ENCODE measurements at places on chromosomes 16 and 17.

GRCh38 chr17:63423251-63423950 is 22.7 kb downstream of the CYB561 start:
- DNase-seq, result no peak

DNA sequence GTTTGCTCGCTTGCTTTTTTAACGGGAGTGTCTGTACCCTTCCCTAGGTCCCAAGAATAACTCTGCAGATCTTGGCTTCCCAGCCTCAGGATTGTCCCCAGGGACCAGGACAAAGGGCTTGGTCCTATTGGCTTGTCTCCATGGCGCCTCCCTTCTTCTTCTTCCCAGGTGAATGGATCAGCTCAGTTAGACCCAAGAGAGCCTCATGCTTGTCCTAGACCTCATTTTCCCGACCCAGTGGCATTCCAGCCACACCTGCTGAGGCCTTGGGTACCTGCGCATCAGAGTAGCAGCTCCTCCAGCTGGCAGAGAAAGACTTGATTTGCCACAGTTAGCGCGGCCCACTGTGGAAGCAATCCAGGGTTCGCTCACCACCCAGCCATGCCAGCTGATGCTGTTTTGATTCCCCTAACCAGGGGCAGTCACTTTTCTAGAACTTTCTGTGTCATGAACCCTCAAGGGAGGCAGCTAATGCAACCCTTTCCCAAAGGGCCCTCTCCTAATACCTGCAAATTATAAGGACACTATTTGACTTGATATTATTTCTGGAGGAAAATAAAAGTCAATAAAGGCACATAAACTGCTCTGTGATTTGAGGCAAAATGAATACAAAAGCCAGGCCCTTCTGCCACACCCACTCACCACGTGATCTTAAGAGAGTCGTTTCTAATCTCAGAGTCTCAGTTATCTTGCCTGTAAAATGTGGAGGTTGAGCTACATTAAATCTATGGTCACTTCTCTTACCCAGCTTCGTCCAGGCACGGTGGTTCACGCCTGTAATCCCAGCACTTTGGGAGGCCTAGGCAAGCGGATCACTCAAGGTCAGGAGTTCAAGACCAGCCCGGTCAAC is 13.9 kb downstream of the GPR142 start:
- no peak for DNase-seq

DNA sequence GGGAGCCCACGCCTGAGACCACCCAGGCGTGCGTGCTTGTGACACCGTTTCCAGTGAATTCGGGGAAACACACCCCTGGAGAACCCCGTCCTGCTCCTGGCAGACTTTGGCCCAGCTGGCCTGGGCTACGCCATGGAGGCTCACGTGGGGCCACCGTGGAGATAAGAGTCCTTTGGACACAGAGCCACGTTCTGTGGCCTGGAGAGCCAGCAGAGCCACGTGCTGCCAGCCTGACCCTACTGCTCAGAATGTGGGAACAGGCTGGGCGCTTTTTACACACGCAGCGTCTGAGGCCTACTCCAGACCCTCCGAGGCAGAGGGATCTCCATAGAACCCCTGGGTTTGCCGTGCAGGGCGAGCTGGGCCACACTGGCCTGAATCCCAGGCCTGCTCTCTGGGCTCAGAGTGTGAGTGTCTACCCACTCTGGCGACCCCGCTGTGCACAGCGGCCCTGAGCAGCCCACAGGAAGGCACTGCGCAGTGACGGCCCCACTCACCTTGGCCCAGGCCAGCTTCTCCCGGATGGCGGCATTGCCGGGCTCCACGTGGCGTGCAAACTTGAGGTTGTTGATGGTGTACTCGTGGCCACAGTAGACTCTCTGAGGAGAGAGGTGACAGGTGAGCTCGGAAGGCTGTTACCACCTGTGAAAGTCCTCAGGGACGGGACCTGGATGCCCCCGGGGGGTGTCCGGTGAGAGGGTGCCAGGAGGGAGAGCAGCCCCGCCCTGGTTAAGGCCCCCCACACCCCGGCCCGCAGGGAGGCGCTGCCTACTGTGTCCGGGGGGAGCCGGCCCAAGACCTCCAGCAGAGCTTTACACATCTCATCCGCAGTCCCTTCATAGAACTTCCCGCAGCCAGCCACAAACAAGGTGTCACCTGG is 10.0 kb downstream of the HAGH start:
- no peak for DNase-seq

DNA sequence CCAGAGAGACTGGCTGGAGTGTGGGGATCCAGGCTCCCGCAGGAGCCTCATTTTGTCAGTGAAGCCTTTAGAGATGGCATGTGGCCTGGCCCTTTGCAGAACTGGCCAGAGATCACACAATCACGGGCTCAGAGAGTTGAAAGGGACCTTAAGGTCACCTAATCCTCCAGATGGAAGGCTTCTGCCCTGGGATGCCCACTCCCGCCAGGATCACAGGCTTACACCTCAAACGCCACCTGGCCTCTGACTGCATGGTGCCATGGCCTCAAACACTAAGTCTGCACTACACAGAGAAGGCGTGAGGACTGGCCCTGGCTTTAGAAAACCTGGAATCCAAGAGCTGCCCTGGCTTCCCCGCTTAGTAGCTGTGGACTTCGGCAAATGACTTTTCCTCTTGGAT is 306.8 kb upstream of the CCL2 start:
- DNase-seq, result no peak

DNA sequence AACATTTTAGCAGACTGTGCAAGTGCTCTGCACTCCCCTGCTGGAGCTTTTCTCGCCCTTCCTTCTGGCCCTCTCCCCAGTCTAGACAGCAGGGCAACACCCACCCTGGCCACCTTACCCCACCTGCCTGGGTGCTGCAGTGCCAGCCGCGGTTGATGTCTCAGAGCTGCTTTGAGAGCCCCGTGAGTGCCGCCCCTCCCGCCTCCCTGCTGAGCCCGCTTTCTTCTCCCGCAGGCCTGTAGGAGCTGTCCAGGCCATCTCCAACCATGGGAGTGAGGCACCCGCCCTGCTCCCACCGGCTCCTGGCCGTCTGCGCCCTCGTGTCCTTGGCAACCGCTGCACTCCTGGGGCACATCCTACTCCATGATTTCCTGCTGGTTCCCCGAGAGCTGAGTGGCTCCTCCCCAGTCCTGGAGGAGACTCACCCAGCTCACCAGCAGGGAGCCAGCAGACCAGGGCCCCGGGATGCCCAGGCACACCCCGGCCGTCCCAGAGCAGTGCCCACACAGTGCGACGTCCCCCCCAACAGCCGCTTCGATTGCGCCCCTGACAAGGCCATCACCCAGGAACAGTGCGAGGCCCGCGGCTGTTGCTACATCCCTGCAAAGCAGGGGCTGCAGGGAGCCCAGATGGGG is 3.1 kb downstream of the GAA start:
- DNase-seq, result no peak

GRCh38 chr17:10166176-10166935 is 32.0 kb downstream of the GAS7 start:
- no peak for DNase-seq

DNA sequence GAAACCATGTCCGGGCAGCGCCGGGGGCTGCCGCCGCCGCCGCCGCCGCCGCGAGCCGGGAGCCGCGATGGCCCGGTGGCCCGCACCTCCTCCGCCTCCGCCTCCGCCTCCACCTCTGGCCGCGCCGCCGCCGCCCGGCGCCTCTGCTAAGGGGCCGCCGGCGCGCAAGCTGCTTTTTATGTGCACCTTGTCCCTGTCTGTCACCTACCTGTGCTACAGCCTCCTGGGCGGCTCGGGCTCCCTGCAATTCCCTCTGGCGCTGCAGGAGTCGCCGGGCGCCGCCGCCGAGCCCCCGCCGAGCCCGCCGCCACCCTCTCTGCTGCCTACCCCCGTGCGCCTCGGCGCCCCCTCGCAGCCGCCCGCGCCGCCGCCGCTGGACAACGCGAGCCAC is 587 bp downstream of the HS3ST4 start:
- DNase-seq, result no peak

GRCh38 chr17:14871921-14872320 is 393.2 kb downstream of the PMP22 start:
- DNase-seq, result no peak

DNA sequence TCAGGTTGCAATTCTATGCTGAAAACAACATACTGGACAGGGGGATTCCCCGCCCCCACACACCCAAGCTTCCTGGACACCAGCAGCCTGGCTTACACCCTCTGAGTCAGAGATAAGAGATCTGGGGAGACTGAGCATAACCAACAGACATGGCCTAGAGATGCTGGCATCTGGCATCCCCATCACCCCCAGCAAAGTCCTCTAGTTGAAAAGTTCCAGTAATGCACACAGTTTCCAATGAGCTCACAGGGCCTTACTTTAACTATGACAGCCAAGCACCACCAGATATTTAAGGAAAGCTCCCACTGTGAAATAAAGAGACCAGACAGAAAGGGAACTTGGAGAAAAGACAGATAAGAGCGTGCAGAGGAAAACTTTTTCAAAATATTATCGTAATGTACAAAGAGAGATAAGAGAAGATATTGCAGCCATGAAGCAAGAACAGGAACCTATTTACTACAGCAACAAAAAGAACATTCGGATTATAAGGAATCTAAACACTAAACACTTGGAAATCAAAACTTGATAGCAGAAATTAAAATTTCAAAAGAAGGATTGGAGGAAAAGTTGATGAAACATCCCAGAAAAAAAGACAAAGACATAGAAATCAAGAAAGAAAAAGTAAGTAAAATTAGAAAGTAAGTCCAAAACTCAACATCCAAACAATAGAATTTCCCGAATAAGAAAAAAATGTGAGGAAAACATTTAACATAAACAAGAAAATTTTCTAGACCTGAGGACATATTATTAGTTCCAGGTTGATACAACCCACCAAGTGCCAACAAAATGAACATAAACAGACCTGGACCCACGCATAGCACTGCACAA is 17.2 kb upstream of the ALOX15 start:
- no peak for DNase-seq

- no peak for DNase-seq
Observed at GRCh38 chr17:72600934-72601333, 480.1 kb downstream of the SOX9 start.

DNA sequence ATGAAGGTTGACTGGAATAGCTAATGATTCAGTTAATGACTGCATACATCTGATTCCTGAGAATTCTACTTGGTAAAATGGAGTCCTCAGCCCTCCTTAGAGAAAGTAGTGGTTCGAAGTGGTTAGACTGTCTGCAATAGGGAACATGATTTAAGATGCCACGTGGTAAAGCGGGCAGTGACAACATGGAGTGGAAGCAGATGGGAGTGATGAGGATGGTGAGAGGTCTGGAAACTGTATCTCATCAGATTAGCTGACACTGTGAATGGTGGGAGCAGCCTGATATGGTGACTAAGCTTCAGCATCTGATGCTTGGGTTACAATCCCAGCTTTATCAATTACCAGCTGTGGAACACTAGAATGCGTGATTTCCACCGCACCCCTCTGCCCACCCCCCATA is 8.4 kb downstream of the CDH11 start:
- no peak for DNase-seq

- no peak for DNase-seq
Observed at GRCh38 chr17:66795486-66795885, 39.4 kb upstream of the CACNG5 start.

DNA sequence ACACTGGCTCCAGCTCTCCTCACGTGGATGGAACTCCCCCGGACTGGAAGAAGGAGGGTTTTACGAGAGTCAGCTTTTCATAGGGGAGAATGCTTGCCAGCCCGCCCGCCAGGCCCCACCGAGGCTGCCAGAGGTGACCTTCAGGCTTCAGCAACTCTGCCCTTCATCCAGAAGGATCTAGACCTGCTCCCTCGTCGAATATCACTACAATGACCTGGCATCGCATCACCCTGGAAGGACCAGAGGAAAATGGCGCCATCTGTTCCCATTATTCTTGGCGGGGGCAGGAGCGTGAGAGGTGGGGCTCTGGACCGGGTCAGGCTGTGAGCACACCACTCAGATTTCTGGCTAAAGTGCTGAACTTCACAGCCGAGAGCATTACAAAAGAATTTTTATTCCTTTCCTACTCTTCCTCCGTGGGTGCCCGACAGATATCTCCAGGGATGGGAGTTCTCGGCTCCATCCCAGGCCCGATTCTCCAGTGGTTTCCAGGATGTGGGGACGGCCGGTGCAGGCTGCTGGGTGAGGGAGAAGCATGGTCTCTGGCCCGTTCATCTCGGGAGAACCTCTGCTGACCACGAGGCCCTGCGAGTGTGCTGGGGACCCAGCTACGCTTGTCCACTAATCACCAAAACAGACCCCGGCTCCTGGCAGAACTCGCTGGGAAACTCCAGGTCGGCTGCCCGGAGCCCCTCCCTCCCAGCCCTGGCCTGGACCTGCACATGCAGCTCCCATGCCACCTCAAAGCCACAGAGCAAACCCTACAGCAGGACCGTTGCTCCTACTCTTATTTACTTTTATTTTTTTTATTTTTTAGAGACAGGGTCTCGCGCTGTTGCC is 36.8 kb upstream of the ZNF469 start:
- no peak for DNase-seq

DNA sequence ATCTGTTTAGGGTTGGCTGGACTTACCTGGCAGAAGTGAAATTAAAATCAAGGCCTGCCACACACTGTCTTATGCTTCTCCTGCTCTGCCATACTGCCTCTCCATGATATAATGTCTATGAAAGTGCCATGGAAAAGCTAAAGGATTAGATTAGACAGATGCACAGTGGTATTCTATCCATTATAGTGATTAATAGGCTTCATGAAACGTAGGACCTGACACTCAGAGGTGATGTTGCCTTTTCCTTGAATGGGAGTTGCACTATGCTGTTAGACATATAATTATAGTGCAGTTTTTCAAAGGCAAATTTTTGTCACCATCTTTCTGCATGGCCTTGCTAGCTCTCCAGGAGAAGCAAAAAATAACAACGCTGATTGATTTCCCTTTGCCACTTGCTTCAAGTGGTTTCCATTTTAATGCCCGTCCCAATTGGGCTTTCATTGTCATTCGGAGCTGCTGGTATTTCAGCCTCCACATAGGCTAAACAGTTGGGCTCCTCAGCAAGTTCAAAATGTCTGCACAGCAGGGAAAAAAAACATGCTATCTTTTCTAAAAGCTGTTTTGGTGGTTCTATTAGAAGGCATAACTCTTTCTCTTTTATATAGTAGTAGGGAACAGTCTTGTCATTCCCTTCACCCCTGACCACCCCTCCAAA is 502.8 kb upstream of the GOT2 start:
- no peak for DNase-seq

- DNase-seq, result no peak
Observed at GRCh38 chr17:72545766-72546165, 424.9 kb downstream of the SOX9 start.

- no peak for DNase-seq
Observed at GRCh38 chr17:6679241-6679640, 27.7 kb downstream of the C17orf100 start.

GRCh38 chr16:49947907-49948678 is 76.9 kb upstream of the CNEP1R1 start:
- no peak for DNase-seq

GRCh38 chr17:47702391-47702995 is 8.5 kb downstream of the TBKBP1 start:
- DNase-seq, result no peak

GRCh38 chr17:4544135-4544950 is 10.8 kb downstream of the MYBBP1A start:
- DNase-seq, result no peak
